ENCODE measurements at places on chromosomes 6 and 20.

GRCh38 chr20:20638878-20639277 lies 73.6 kb downstream of the RALGAPA2 start:
- DNase-seq = no peak

GRCh38 chr6:45473121-45473993 lies 95.6 kb upstream of the SUPT3H start:
- DNase-seq = no peak

GRCh38 chr6:44022296-44022661 lies 105.0 kb downstream of the MRPL14 start:
- no peak for DNase-seq

- no peak for DNase-seq
Measured at GRCh38 chr6:9308284-9308683, 872.9 kb upstream of the SLC35B3 start.

DNA sequence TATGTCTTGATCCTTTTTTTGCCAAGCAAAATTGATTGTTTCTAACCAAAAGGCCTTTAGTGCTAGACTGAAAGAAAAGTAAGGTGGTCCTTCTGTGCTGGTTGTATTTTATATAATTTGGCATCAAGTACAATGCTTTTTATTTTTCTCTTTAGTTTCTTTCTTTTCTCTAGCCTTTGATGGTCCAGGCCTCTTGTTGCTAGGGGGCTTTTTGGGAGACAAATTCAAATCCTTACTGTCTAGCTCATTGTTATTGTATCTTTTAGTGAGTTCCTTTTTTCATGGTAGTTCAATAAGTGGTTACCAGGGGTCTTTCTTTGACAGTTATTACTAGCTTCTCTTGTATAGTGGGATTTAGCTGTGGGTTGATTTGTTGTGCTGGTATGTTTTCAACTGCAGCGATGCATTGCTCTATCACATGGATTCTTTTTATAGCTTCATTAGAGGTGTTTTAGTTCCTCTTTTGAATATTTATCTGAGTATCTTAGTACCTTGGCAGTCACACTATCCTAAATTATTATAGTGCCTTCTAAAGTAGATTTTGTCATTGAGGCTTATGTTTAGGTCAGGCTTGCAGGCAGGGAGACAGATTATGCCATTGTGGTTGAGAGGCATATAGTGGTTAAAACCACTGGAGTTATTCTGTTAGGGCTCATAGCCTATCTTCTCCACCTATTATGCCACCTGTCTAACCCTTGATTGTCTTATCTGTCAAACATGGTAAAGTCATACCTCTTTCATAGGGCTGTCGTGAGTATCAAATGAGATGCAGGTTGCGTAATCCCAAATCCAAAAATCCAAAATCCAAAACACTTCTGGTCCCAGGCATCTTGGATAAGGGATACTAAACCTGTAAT lies 49.5 kb downstream of the KCNS1 start:
- DNase-seq = no peak

GRCh38 chr6:25449774-25450173 lies 170.6 kb downstream of the CARMIL1 start:
- no peak for DNase-seq

DNA sequence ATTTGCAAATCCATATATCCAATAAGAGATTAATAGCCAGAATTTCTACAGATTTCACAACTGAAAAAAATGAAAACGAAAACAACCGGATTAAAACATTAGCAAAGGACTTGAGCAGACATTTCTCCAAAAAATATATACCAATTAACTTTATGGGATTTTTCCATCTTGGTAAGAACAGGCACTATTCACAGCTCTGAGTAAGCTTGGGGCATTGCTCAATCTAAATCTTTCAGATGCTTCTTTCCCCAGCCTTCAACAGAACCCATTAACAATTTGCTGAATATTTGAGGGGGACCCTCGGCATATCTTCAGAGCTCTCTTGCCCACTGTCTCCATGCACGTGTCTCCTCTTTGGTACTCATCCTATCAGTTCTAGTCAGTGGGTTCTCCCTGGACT lies 111.7 kb upstream of the CD93 start:
- DNase-seq = no peak

DNA sequence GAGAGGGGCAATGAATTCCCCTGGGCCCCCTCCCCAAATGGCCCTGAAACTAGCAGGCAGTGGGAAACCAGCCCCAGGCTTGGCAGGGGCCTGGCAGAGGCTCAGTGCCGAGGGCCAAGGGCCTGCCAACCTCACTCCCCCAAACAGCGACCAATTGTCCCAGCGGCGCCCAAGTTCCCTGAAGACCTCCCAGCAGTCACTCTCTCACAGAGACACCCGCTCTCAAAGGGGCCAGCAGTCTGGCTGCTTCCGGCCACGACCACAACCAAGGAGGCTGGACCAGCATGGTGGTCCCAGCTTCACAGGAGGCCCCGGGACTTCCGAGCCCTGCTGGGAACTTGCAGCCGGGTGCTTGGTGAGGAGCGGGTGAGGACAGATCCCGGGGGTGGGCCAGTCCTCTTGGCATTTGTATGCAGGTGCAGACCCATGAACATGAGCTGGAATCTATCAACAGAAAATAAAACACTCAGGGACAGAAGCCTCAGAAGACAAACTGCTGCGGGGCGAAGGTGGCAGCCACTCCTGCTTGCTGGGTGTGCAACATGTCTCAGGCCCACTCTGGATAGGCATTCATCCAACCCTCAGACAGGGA lies 17.5 kb upstream of the SIRPA start:
- DNase-seq = no peak

GRCh38 chr6:55993418-55993817 lies 118.0 kb upstream of the BMP5 start:
- DNase-seq = no peak

- DNase-seq = no peak
Measured at GRCh38 chr6:7171119-7171518, 63.4 kb downstream of the RREB1 start.

- no peak for DNase-seq
Measured at GRCh38 chr6:38481851-38482250, 157.9 kb downstream of the BTBD9 start.

GRCh38 chr6:154367839-154368695 lies 11.5 kb upstream of the IPCEF1 start:
- DNase-seq = no peak

DNA sequence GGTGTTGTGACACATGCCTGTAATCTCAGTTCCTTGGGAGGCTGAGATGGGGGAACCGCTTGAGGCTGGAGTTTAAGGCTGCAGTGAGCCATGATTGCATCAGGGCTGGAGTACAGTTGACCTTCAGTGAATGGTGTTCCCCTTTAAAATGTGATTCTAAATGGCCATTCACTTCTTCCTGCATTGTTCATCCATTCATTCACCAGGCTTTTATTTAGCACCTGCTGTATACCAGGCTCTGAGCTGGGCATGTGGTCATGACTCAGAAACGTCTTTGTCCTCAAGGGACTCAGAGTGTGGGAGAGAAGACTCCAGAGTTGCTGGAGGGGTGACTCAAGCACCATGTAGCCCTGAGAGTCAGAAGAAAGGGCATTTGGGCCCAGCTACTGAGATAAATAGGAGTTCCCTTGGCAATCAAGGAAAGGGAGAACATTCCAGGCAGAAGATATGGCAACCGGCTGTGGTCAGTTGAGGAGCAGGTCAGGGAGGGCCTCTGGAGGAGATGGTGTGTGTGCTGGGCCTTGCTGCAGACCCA lies 101.1 kb downstream of the DLGAP4 start:
- no peak for DNase-seq

Data from stimulated activated CD4-positive, alpha-beta T cell treated with anti-CD3 and anti-CD28 coated beads, Interleukin-1b, Interleukin-23, amount 100 ng/mL, for 1 hour (primary cell).